Activated naive CD4-positive, alpha-beta T cell treated with anti-CD3 and anti-CD28 coated beads, Interleukin-2, amount 50 U/mL, for 16 hours (primary cell): ENCODE measurements at places on chromosomes 2 and 18.
A peak's percentile ranks its signal among the peaks of the same experiment; 100 is the strongest.

DNA sequence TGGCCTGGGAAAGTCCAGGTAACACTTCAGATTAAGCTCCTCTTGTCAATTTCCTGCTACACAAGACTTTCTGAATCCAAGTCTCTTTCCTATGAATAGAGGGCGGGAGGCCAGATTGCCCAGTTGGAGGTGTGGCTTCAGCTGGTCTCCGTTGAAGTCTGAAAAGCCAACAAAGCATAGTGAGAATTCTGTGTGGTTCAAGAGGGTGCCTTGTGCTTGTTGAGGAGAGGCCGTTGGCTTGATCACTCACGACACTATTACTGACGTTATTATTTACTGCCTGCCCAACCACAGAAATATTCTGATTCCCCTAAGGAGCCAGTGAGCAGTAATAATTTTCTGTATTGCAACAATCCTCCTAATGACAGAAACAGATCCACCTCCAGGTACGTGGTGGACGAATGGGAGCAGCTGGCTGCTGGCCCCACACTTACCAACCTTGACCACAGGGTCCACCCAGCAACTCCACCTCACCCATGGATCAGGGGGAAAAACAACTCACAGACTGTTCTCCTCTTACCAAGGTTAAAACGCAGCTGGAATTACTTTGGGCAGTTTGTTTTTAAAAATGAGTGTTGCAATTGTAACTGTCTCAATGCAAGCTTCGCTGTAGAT, 21.9 kb downstream of the NRP2 start:
- no peak for DNase-seq

GRCh38 chr2:80114812-80115211, 189.7 kb downstream of the LRRTM1 start:
- DNase-seq = no peak

DNA sequence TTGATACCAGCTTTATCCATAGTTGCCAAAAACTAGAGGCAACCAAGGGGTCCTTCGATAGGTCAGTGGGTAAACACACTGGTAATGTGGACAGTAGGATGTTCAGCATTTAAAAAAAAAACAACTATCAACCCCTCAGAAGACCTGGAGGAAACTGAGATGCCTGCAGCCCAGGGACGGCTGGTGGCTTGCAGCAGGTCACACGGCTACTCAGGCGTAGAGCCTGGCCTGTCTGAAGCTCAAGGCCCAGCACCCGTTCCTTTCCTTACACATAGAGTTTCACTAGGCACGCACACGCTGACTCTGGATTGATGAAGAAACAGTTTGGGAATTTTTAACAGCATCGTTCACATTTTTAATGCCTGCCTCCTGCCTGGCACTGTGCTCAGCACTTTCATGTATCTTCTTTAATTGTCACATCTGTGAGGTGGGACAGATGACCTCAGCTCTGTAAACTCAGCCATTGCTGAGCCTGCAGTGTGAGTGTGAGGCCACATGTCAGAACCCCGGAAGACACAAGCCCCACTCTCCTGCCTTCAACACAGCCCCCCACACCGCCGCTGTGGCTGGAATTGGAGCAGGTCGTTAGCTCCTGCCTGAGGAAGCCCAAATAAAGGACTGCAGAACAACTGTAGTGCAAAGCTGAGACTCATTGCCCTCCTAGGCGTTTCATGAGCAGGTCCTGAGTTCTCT, 40.7 kb downstream of the TRAPPC12 start:
- DNase-seq = no peak

DNA sequence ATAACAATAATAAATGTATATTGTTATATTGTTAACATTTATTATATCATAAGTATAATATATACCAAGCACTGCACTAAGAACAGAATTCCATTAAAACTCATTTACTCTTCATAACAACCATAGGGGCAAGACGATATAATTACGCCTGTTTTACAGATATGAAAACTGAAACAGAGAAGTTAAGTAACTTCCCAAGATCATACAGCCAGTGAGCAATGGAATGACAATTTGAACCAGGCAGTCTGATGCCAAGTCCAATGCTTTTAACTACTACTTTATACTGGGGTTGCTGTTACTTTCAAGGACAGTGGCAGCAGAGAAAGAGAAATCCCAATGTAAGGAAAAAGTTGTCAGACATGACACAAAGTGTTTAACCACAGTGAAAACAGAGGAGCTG, 338.8 kb upstream of the ID2 start:
- no peak for DNase-seq

DNA sequence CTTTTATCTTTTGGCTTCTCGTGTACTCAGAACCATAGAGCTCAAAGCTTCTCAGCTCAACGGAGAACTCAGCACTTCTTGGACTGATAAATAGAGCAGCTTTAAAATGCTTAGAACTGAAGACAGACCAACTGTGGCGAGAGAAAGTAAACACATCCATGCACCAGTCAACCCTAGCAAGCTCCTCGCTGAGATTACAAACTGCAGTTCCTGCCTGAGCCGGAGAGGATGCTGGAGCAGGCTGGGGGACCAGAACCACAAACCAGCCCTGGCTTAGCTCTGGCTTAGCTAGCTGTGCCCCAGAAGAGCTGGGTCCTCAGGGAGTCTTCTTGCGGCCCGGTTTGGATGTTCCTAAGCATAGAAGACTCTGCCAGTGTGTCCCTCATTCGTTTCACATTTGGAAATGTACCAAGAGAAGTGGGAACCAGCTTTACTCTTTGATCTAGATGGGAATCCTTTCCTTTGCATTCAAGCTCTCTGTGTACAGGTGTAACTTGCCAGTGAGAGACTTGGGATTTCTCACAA, 5.6 kb downstream of the PAX8 start:
- DNase-seq = no peak

DNA sequence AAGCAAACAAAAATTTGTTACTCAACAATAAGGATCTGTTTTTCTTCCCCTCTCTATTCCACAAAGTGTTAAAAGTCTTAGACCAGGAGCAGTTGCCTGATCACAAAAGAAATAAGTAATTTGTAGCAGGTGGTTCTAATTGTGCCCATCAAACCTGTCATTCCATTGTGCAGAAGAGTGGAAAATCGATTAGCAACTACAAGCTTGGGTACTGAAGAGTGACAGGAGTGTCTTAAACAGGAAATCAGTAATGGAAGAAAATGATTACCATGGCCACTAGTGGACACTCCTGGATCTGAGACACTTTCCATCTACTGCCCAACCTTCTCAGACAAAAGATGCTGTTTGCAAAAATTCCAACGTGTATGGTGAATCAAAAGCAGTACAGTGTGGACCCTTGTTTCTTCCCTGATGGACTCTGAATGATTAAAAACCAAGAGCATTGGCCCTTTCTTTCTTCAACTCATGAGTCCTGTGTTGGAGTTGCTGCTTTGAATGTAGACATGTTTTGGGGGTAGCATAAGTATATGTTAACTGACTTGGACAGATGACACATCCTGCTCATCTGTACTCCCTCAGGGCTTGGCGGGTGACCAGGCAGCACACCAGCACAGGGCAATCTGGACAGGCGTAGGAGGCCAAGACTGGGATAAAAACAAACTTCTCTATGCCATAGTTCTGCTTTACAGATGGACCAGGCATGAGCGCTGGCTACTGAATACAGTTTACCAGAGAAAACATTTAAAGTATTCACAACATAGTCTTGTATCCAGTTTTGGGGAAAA, 51.9 kb downstream of the PLA2R1 start:
- DNase-seq = no peak

DNA sequence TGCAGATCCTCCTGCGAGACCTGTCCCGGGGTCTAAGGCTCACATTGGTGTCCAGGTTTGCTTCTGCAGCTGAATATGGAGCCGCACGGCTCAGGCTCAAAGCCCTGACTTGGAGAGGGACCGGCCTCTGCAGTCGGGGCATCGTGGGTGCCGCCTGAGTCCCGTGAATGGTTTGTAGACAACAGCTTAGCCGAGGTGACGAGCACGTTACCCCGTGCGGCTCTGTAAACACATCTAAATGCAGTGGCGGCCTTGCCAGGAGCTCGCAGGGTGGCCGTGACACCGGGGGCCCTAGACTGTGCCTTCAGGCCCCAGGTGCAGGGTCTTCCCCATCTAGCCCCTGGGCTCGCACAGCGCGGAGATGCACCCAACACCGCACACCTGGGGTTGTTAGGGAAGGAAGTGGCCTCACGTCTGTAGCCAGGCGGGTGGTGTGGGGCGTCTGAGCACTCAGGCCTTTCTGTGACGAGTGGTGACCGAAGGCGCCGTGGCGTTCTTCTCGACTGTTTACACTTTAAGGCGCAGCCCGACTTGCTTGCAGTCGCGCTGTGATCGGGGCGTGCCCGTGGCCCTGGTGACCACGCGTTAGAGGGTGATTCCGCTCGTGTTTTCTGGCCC, 91.6 kb downstream of the NFATC1 start:
- DNase-seq = no peak

- DNase-seq = peak; percentile 42
Measured at GRCh38 chr2:38602136-38602731, 494 bp downstream of the HNRNPLL start.

DNA sequence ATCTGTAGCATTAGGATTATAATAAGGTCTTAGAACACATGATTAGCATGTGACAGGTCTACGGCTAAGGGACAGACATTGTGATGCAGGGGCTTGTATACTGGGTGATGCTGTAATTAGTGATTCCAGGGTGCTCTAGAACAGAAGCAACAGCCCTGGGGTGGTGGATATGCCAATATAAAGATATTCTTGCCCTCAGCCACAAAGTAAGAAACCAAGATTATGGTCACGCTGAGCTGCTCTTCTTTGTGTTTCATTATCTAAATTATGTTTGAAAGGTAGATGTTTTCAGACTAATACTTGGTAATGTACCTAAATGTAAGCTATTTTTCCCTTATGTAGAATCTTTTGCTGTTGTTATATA, 45.3 kb downstream of the FN1 start:
- DNase-seq = no peak

DNA sequence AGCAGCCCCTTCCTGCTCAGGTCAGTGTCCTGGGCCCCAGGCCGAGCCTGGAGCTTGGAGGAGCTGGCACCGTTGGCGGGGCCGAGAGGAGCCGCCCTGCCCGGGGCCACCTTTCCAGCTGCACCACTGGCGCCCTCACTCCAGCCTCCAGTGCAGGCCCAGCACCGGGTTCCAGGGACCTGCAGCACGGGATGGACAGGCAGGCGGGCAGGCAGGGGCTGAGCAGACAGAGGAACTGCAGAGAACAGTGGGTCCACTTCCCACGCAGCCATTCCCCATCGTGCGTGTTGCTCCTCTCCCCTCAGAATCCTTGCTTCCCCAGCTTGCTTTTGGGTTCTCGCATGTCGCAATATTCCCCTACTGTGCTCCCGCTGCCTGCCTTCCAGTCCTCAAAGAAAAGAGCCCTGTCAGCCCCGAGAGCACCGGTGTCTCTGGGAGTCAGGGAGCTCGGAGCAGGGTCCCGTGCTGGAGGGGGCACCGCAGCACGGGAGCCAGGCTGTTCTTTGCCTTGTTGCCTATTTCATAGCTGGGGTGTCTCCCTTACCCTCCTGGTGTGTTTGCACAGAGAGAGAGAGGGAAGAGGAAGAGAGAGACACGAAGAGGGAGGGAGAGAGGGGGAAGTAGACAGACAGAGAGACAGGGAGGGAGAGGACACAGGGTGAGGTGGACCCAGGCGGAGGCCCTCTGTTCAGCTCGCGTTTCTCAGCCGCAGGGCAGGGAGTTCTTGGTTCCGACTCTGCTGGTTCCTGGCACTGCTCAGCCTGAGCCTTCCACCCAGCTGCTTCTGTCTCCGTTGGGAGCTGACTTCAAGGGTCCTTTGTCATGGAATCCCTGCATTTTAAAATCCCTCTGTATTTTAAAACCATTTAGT, 126.0 kb downstream of the MBP start:
- no peak for DNase-seq

GRCh38 chr2:171726847-171727450, 39.7 kb downstream of the DYNC1I2 start:
- DNase-seq = no peak
